ENCODE measurements at places on chromosomes 1 and 21.

DNA sequence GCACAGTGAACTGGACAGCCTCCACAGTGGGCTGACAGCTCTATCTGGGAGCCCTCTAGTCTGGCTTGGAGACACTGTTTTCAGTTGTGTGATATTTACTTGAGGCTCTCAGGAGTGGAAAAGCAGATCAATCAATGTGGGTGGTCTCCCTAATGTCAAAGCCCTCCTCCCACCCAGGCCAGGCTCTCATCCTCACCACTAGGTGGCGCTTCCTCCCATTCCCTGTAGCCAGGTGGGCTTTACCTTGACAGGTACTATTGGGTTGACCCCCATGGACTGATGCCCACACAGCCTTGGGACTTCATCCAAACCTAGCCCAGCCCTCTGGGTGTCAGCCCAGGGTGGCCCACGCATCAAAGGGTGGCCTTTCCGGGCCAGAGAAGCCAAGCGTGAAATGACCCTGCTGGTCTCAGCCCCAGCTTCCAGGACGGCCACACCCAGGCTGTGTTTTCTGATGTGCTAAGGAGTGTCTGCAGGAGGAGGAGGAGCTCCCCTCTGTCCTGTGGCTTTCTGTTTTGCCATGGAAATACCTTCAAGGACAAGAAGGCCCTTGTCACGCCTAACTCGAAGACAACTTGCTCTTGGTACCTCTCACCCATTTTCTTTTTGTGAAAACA lies 54.0 kb downstream of the CLIC6 start:
- peak; percentile 11 for DNase-seq

GRCh38 chr1:4511374-4511773 lies 143.0 kb upstream of the AJAP1 start:
- DNase-seq, result no peak

- no peak for DNase-seq
Measured at GRCh38 chr1:183379951-183380350, 38.2 kb downstream of the NMNAT2 start.

DNA sequence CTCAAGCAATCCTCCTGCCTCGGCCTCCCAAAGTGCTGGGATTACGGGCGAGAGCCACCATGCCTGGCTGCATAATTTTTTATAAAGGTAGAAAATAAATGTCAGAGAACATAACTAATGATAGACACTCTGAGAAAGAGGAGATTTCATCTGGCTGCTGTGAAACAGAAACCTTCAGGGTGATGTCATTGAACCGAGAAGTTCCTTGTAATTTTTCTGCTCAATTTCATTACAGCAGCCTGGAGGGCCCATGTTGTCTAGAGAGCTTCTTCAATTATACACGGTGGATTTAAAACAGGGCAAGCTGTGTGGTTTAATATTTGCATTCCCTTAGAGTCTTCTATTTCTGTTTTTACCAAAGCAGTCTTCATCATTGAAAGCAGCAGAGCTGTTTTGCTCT lies 64.3 kb upstream of the MORC3 start:
- no peak for DNase-seq

GRCh38 chr1:241475671-241476070 lies 43.9 kb downstream of the FH start:
- no peak for DNase-seq

GRCh38 chr1:82423174-82423815 lies 622.6 kb downstream of the ADGRL2 start:
- DNase-seq, result no peak

DNA sequence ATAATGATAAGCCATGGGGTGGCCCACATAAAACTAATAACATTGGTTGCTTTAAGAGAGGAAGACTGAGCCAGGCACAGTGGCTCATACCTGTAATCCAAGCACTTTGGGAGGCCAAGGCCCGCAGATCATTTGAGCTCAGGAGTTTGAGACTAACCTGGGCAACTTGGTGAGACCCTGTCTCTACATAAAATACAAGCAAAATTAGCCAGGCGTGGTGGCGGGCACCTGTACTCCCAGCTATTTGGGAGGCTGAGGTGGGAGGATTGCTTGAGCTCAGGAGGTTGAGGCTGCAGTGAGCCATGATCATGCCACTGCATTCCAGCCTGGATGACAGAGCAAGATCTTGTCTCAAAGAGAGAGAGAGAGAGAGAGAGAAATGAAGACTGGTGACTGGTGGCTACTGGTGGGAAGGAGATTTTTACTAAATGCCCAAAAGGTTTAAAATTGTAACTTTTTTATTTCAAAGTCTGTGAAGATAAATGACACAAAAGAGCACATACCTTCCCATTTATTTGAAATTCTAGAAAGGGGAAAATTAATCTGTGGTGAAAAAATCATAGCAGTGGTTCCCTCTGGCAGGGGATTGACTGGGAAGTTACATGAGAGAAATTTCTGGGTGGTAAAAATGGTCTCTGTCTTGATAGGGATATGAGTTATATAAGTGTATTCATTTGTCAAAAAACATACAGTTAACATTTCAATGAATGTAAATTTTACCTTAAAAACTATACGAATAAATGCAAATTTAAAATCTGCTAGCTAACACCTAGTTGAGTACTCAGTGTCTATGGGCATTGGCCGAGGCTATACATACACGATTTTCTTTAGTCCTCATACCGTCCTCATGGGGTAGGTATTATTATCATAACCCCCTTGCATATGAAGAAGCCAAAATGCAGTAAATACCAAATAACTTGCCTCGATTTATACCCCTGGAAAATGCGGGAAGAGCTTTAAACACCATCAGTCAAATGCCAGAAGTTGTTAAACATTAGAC lies 2.2 kb upstream of the NBPF1 start:
- no peak for DNase-seq

- DNase-seq, result no peak
Measured at GRCh38 chr1:218058730-218059129, 226.4 kb upstream of the RRP15 start.

DNA sequence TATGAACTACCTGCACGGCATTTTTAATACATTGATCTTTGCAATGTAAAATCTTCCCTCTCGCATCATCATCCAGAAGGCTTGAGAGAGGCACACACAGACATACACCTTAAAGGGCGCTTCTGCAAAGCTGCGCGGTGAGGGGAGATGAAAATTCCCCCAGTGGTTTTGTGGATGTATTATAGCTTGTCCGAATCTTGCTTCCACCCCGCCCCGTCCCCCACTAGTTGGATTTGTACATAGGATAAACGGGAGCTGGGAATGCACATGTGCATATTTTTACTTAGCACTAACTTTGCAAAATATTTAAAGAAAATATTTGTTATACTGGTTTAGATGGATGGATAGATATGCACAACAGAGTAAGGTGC lies 542 bp upstream of the ASTN1 start:
- DNase-seq, result no peak

DNA sequence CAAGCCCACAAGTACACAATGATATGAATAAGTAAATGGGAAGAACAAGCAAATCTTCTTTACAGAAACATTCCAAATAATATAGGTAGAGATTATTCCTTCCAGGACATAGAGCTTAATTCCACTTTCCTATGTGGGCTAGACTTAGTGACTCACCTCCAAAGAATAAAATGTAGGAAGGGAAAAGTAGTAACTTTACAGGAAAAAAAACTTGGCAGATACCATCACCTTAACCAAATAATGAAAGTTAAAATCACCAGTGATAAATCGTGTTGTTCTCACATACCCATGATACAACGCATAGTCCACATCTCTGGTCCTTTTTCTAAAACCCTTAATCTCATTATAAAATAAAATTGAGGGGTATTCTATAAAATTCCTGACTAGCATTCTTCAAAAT lies 260.8 kb downstream of the SPATA17 start:
- DNase-seq, result no peak

GRCh38 chr1:215889871-215890270 lies 322.8 kb downstream of the KCTD3 start:
- no peak for DNase-seq

DNA sequence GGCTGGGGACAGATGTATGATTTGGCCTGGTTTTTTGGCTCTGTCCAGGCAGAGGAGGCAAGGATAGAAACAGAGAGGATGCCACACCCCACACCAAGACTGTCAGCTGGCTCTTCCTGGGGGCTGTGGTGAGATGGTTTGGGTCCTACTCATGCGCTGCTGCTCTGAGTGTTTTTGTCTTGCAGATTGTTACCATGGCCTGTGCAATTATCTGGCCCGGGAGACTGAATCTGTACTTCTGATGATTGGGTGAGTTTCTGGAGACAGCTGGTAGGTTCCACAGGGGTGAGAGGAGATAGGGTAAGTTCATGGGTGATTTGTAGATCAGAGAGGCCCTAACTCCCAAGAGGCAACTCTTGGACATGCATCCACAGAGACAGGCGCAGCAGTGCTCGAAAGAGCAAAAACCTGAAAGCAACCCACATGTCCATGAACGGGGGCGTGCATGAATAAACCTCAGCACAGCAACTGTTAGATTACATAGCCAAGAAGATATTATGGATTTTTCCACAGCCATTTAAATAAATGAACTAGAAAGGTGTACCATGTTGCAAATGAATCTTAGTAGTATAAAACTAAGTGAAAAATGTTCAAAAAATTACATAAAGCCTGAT lies 17.8 kb downstream of the AADACL4 start:
- no peak for DNase-seq

- DNase-seq, result no peak
Measured at GRCh38 chr1:165875171-165875570, 47.8 kb downstream of the UCK2 start.

GRCh38 chr1:195005338-195005737 lies 1602.9 kb downstream of the KCNT2 start:
- peak; percentile 12 for DNase-seq

DNA sequence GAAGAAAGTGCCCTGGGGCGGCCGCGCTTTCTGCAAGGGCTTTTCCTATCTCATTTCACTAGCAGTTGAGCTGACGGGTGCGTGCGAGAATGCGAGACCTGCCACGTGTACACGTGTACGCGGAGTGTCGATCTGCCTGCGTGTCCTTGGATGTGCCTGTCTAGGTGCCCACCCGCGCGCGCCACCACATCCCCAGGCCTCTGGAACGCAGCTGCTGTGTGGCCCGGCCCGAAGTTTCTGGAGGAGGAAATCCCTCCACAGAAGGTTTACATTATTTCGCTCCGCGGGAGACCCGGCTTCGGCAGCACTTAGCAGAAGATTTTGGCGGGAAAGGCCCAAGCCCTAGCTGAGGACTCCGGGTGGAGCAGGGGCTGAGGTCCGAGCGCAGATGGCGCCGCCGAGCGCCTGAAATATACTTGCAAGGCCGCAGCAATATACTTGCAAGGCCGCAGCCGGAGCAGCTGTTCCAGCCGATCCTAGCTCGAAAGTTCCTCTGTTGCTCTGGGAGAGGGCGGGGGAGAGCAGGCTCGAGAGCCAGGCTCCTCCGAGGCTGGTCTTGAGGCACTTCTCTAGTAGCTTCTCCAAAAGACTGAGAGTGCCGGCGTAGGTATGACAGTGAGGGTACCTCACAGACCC lies 3.9 kb downstream of the TBX15 start:
- DNase-seq, result no peak

- DNase-seq, result no peak
Measured at GRCh38 chr1:217076902-217077301, 353.7 kb upstream of the ESRRG start.

- no peak for DNase-seq
Measured at GRCh38 chr1:199529324-199529723, 498.2 kb upstream of the NR5A2 start.

DNA sequence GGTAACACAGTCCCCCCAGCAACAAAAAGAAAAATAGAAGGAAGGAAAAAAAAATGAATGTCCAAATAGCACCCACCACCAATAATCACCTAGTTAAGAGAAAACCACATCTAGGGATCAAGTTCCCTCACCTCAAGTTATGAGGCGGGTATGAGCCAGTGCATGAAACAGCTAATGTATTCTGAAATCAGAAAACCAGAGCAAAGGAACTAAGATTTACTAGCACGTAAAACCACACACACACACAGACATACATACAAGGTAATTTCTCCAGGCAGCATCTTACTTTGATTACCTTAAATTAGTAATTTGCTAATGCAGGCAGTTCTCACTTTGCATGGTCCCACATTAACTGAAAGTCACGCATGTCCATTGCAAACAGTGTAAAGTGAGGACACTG lies 109.8 kb downstream of the HLCS start:
- no peak for DNase-seq

DNA sequence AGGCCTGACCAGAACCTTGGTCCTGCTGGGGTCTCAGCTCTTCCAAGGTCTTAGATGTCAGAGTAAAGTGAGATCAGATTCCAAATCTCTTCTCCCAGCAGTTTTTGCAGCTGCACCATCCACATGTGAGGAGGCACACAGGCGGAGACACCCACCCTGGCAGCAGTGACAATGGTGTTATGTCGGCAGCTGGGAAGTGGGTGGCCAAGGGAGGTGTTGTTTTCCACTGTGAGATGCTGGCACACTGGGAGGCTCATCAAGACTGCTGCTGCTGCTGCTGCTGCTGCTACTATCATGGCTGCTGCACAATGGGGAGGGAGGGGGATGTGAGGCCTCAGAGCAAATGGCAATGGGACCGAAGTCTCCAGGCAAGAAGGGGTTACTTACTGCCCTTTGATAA lies 23.6 kb downstream of the CAMK2N1 start:
- no peak for DNase-seq

DNA sequence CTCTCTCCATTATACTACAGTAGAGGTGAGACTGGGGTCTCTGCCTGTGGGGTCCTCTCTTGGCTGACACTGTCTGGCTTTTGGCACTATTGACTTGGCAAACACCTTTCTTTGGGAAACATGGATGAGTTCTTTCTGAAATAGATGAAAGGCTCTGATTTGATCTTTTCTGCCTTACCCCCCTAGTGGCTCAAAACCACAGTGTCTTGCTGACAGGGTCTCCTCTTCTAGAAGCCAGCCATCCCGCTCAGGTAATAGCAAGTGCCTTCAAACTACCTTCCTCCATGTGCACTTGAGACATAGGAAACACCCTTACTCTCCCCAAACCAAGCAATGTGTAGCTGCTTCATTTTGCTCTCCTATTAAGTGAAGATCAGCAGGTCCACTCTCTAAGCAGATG lies 260.4 kb downstream of the BRINP2 start:
- DNase-seq, result no peak

DNA sequence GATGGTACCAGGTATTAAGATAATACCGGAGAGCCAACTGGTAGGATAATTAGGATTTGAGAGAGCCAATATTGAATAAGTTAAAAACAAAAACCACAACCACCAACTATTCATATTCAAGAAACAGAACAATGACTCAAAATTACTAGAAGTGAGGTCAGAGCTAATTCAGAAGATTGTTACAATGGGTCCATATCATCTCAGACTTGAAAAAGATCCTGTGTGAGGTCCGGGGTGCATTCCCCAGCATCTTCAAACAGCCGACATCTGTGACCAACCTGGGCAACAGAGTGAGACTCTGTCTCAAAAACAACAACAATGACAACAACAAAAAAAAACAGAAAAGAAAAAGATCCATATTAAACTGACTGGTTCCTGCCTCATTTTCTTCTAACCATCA lies 18.6 kb downstream of the AK2 start:
- DNase-seq, result no peak
